ENCODE measurements at places on chromosomes 4 and X.

DNA sequence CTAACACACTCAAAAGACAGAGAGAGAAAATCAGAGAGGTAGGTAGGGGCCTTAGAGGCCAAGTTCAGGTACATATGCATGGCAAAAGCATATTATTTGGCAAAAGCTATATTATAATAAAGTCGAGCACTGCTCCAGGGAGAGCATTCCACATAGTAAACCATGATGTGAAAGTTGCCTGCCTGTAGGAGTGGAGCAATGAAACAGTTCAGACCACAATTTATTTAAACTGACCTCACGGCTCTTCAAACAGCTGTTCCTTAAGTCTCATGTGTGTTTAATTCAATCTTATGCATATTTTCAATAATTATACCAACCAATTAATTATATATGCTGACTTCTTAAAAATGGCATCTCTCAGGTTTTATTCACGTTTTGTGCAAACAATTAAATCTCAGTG lies 3.3 kb downstream of the RFC1 start:
- DNase-seq, result no peak

DNA sequence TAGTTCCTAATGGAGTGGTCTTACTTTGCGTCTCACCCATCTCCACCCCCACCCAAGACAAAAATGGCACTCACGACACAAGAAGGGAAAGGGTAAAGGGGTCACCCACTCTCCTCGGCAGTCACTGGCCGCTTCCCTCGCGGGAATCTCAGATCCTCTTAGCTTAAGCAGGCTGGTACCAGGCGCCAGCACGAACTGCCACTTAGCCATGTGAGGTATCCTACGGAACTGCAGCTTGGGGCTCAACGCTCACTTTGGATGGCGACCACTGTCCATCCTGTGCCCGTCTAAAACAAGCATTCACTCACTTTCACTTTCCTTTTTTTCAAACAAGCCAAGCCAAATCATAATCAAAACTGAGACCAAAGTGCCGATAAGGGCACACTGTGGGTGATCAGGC lies 14.6 kb upstream of the MAGIX start:
- DNase-seq, result no peak

DNA sequence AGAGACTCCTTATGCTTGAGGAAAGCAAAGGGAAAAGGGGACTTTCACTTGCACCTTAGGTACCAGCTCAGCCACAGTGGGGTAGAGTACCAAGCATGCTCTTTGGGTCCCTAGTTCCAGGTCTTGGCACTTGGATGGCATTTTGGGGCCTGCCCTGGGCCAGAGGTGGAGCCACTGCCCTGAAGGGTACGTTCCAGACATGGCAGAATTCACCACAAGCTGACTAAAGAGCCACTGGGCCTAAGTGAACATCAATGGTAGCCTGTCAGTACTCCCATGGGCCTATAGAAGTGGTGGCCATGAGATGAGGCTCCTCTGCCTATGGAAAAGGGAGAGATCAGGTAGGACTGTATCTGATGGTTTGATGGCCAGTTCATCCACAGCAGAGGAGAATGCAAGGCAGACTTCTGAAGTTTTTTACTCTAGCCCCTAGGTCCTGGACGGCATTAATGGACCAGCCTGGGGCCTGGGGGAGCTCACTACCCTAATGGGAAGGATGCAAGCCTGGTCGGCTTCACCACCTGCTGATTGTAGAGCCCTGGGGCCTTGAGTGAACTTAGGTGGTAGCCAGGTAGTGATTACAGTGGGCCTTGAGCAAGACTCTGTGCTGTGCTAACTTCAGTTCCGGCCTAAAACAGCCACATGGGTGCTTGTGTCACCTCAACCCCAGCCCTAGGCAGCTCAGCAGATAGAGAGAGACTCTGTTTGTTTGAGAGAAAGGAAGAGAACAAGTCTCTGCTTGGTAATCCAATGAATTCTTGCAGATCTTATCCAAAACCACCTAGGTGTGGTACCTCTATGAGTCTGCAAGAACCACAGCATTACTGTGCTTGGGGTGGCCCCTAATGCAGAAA lies 19.8 kb upstream of the HSFX4 start:
- DNase-seq, result no peak

DNA sequence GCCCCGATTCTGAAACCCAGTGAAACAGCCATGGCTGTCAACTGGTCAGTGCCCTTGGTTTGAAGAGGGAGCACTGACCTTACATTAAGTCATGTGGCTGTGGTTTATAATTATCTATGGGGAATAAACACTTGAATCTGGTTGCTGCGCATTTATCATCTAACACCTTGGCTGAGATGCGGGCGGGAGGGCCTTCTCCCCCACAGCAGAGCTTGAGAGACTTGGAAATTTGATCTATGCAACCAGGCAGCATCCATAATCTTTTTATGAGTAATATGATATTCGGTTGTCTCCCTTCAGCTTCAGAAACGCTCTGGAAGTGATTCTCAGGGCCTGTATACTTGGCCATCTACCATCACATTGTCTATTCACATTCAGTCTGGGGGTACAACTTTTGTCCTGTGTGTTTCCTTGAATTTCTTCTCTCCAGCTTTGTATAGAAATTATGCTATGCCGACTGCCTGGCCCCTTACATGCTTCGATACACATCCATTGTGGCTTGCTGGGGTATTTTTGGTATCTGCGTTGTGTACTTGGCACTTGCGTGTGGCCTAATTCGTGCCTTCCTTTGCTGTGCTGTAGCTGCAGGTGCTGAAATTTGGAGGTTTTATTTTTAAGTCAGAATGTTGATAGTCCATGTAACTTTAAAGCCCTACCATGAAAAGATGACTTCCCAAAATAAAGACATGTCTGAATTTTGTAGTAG lies 321.6 kb downstream of the ARHGAP10 start:
- DNase-seq, result no peak

- DNase-seq, result no peak
These were observed 73.8 kb downstream of the FBXW7 start for GRCh38 chr4:152462047-152462446.

GRCh38 chr4:89531932-89532640 lies 224.5 kb upstream of the GPRIN3 start:
- DNase-seq, result no peak

DNA sequence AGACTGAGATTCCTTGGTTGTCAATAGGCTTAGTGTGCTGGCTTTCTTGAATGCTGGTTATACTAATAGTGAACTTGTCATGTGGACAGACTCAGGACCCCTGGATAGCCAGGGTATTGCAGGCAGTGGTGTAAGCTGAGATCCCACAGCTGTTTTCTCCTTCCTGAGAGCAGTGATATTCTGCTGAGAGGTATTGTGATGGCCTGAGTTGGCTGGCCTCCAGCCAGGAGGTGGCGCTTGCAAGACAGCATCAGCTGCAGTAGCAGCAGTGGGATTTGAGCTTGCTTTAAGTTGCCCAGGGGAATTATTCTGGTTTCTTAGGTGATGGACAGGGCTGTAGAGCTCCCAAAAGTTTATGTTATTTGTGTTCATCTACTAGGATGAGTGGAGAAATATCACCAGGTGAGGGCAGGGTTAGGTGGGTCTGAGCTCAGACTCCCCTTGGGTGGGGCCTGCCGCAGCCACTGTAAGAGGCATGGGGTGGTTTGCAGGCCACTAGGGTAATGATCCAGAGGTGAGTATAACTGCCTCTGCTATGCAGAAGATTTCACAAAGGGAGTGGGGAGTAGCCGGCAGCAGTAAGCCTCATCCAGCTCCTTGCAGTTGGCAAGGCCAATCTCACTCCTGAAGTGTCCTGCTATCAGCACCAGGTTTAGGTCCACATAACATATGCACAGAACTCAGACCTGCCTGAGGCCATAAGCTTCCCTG lies 66.2 kb downstream of the IL15 start:
- DNase-seq, result no peak

- DNase-seq, result no peak
These were observed 232.4 kb downstream of the DCTD start for GRCh38 chr4:182684796-182685195.

DNA sequence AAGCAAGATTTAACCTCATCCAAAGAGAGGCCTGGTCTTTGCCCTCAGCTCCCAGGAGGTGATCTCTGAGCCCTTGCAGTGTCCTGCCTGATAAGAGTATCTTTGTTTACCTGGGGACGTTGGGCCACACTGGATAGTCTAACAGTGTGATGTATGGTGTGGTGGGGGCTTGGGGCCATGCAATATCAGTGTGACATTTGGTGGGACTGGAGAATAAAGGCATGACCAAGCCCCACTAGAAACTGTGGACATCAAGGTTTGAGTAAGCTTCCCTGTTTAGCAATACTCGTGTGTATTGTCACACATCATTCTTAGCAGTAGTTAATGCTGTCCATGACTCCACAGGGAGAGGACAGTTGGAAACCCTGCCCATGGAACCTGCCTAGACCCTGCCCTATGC lies 34.4 kb downstream of the BBS12 start:
- DNase-seq, result no peak

GRCh38 chr4:114263233-114263632 lies 283.8 kb upstream of the ARSJ start:
- DNase-seq, result no peak

- DNase-seq, result no peak
These were observed 53.1 kb downstream of the FUNDC1 start for GRCh38 chrX:44489515-44489914.

- DNase-seq, result no peak
These were observed 159.5 kb upstream of the USP38 start for GRCh38 chr4:143025081-143025704.

DNA sequence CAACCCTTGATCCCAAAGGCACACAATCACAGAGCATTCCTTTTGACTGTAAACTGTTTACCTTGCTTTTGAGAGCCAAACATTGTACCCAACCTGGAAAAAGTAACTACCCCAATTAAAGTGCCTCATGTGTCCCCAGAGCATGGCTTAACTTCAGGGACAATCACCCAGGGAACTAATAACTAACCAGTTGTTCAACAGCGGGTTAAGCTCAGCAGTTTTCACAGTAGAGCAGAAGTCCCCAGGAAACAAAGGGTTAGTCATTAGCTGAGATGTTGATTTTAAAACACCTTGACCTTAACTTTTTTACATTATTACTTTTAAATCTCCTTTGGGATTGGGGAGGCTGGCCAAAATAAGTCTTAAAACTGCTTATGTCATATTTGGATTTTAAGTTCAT lies 94.8 kb downstream of the RELL1 start:
- no peak for DNase-seq

GRCh38 chr4:88735564-88735963 lies 37.9 kb upstream of the NAP1L5 start:
- DNase-seq, result no peak

DNA sequence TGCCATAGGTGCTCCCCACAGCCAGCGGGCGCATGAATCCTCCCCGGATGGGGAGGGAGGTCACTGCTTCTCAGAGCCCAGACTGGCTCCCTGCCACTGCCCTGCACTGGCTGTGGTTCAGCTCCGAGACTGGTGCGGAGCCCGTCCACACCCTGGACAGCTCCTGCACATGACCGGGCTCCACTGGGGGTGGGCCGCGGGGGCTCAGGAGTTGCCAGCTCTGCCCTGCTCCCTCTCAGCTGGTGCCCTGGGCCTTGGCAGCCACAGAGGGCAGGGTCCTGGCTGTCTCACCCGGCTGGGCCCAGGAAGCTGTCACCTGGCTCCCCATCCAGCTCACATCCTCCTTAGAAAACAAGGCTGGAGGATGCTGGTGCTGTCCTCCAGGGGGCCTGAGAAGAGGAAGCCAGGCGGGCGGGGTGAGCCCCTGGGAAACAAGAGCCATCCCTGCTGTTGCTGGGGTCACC lies 64.9 kb upstream of the ADRA2C start:
- DNase-seq, result no peak

DNA sequence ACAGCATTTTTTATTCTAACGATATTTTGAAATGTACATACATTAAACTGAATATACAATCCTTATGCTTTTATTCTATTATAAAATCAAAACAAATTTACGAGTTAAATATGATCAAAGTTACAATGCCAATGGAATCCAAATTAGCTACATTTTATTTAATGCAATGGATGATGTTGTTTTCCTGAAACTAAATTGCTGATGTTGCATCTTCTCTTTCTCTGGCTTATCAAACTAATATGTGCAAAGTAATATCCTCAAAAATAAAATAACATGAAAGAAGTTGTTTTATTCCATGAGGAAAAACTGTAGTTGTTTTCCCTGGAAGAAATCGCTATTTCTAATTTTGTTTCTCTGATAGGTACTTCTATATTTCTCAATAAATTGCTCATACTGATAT lies 106.8 kb downstream of the ASB9 start:
- no peak for DNase-seq

DNA sequence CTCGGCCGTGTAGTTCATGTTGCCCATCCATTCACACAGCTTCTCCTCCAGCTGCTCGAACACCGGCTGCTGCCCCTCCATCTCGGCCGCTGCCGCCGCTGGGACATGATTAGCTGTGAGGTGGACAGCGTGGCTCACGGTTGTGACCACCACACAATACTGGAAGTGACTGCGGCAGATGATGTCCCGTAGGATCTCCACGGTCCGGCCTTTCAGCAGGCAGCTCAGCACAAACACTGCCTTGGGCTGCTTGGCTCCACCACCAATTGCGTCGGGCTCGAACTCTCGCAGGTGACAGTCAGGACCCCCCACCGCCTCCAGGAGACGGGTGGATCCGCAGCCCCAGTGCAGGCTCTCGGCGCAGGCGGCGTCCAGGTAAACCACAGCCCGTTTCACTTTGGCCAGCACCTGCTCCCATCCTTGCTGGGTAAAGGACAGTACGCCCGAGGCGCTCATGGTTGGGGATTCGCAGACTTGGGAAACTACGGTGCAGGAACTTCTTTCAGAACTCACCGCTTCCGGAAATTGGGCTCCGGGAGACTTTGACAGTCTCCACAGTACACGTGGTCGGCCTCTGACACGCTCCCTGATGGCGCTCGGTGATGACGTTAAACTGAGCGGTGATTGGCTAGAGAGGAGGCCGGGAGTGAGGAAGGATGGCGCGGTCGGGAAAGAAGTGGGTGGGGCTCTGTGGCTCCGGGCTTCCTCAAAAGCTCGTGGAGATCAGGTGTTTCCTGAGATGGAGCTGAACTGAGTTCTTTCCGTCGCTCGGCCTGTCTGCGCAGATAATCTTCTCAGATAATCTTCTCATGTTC lies at the start of gene SCFD2:
TSS of gene SCFD2 (minus strand) at position 576 of the 815 bp plus-strand sequence.
- peak; percentile 98 for DNase-seq

DNA sequence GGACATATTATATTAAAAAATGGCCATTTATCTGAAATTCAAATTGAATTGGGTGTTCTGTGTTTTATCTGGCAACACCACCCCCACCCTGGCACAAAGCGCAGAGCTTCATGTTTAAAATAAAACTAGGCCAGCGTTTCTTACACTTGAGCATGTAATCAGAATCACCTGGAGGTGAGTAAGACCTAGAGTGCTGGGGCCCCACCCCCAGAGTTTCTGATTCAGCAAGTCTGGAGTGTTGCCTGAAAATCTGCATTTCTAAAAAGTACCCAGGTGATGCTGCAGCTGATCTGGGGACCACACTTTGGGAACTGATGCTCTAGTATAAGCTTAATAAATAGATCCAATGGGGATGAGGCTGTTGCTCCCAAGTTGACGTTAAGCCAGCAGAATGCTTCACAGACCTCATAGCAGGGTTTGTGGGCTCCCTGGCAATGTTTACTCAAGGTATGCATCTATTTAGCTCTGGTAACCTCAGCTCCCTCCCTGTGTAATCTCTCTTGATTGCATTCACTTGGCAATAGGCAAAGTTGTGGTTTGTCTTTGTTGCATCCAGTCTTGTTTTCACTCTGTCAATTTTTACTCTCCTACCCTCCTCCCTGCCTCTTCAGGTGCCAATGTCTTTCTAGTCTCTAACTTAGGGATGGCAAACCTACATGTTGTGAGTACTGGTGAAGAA lies 99.8 kb upstream of the TEX13D start:
- DNase-seq, result no peak

GRCh38 chr4:133379681-133380438 lies 230.8 kb downstream of the PCDH10 start:
- DNase-seq, result no peak

All from HuH-7.5 (cell line).